ENCODE measurements at places on chromosomes 2 and 18.

DNA sequence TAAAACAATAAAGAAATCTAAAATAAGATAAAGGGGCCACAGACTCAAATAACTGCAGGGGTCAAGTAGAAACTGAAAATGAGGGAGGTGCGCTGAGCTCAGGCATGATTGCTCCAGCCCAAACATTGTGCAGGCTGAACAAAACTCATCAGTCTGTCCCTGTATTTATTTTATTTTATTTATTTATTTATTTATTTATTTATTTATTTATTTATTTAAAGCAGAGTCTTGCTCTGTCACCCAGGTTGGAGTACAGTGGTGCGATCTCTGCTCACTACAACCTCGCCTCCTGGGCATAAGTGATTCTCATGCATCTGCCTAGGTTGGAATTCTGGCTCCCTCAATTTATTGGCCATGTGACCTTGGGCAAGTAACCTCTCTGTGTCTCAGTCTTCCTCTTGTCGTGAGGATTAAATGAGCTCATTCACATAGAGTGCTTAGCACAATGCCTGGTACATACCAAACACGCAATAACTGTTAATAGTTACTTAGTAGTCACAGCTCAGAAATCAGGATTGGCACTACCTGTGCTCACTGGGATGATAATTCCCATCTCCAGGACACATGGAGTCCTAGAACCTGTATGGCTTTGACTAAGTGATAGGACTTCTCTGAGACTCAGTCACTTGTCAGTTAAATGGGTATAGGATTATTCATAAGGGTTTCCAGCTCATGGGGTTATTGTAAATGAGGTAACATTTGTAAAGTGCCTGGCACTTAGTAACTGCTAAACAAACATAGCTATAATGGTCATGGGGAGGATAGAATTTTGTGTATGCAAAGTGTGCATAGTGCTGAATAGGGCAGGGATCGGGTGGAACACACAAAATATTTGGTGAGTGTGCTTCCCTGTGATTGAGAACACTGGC lies 6.0 kb downstream of the SPEG start:
- no peak for DNase-seq

DNA sequence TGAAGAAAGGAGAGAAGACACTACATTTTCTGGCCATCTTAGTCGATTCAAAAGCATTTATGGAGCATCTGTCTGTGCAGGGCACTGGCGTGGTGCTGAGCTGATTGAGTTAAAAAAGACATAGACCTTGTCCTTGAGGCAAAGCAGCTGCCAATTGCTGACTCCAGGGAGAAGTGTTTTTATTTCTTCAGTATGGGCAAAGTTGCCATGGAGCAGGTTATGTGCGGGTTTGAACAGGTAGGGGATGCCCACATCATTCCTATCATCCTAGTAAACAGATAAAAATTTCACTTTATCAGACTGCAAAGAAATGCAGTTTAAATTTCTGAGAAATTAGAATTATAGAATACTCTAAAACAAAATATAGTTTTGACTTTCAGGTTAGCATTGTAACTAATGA lies 125.8 kb downstream of the NUP35 start:
- no peak for DNase-seq

DNA sequence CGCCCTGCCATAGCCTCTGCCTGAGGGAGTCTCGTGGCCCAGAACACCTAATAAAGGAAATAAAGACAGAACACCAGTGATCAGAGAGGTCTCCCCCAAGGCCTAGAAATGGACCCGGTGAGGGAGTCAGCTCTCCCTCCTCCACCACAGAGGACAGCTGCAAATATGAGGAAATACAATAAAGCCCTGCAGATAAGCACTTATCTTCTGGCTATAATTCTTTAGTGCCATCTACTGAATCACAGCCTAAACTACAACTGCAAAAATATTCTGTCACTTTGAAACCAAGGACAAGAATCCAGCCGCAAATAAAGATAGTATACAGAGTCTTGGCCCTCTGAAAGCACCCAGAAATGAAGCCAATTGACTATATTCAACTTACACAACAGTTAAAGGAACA lies 42.4 kb upstream of the TACR1 start:
- no peak for DNase-seq

DNA sequence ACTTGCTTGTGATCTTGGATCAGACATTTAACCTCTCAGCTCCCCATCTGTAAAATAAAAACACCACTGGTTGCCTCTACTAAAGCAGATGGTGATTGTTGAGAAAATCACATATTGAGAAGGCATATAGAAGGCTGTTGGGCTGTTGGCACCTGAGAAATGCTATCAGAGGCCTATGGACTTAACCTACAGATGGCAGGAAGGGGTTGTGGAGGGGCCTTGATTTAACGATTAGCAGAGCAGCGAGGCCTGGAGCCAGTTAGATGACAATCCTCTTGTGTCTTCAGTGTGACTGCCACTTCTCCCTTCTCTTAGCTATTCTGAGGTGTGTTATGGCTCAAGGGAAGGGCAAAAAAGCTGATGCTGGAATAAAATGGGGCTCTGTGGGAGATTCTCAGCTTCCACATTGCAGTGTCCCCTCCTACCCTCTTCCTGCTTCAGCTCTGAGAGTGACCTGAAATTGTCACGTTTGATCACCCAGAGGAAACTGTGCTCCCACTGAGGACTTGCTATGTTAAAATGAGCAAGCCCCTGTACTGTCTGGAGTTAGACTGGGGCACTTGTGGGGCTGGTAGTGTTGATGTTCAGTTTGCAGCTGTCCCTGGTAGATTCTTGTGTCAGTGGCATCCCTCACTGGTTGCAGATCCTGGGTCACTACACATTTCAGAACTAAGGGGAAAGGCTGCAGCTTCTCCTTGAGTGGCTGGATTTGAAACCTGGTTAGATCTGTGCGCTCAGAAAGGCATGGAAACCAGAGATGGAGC lies 31.5 kb downstream of the CXCR4 start:
- DNase-seq, result no peak

GRCh38 chr2:37916512-37917082 lies 8.5 kb upstream of the RMDN2 start:
- no peak for DNase-seq

DNA sequence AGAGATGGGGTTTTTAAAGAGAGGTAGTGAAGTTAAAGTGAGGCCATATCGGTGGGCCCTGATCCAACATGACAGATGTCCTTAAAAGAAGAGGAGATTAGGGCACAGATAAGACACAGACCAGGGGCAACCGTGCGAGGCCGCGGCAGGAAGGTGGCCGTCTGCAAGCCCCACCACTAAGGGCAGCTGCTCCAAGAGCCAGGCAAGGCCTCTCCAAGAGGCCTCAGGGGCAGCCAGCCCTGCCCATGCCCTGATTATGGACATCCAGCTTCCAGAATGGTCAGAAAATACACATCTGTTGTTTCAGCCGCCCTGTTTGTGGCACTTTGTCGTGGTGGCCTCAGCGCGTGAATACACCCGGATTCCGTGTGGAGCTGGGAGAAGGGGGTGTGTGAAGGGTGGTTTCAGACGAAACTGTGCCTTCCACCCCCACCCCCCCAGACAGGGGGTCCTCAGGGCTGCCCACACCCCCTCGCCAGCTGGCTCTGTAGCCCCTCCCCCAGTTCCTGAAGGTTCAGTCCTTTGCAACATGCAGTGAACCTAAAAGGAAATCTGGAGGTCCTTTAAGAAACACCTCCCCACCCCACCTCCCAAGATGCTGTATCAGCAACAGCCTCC lies 74.1 kb upstream of the SMAD7 start:
- DNase-seq, result no peak

- no peak for DNase-seq
These were observed 9.4 kb upstream of the PSD4 start for GRCh38 chr2:113164215-113164929.

GRCh38 chr18:3224223-3224622 lies 4.5 kb upstream of the MYOM1 start:
- no peak for DNase-seq

DNA sequence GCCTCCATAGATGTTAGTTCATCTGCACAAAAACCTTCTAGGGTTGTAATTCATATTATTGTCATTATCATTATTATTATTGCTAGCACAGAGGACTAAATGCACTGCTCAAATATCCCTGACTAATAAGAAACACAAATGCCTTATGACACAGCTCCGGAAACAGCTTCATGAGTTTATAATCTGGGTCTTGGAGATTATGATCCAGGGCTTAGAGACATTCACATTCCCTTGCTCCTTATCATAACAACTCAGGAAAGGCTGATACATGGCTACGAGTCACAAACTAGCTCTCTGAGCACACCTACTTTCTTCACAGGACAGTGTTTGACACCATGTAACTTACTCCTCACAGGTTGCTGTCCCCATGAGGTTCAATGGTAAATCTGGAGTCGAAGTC lies 102.2 kb upstream of the TTC39C start:
- DNase-seq, result no peak

DNA sequence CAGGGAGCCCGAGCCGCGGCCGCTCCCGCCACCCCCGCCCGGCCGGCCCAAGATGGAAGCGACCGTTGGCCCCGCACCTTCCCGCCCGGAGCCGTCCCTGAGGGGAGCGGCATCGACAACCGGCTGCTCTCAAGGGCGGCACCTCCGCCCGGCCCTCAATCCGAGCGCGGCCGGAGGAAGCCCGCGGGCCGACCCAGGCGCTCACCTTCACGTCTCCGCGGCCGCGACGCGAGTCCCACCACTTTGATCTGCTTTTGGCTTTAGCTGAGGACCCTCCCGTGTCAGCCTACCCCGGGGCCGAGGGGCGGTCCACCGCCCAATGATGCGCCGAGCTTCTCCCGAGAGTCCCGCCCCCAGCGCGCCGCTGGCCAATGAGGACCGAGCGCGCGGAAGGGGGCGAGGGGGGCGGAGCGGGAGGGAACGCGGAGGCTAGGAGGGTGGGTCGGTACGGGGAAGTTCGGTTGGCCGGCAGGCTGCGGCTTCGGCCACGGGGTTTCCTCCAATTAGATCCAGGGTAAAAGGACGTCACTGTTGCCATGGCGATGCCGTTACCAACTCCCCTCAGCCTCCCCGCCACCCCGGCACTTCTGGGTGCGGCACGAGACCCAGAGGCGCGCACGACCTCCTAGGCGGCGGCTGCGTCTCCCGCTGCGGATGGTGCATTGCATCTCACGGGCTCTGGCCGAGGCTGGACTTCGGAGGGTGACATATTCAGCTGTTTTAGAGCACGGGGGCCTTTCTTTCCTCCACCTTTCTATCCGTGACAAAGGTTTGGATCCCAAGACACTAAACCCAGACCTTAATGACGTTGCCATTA lies at the start of gene YWHAQ:
Gene YWHAQ (minus strand): TSS at position 262 of the 817 bp plus-strand sequence. CDS start 545 bp downstream, outside the sequence.
- peak; percentile 90 for DNase-seq

GRCh38 chr2:148853458-148853857 lies 21.6 kb upstream of the KIF5C start:
- DNase-seq, result no peak

DNA sequence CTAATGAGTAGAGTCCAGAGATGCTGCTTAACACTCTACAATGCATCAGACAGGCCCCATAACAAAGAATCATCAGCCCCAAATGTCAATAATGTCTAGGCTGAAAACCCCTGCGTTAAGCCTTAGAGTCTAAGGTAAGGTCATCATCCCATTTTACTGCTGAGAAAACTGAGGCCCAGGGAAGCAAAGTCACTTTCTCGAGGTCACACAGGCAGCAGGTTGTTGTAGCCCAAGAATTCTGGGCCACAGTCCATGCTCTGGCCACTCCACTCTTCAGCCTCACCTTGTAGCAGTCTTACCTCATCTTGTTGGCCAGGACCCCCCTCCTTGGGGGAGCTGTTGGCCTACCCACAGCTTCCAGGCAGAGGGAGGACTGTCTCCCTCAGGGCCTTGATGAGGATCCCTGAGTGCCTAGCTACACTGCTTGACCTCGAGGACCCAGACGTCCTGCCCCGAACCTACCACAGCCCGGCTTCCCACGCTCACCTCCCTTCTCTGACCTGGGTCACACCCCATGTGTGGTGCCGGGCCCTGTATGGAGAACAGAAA lies 54.4 kb downstream of the SMAD7 start:
- no peak for DNase-seq

DNA sequence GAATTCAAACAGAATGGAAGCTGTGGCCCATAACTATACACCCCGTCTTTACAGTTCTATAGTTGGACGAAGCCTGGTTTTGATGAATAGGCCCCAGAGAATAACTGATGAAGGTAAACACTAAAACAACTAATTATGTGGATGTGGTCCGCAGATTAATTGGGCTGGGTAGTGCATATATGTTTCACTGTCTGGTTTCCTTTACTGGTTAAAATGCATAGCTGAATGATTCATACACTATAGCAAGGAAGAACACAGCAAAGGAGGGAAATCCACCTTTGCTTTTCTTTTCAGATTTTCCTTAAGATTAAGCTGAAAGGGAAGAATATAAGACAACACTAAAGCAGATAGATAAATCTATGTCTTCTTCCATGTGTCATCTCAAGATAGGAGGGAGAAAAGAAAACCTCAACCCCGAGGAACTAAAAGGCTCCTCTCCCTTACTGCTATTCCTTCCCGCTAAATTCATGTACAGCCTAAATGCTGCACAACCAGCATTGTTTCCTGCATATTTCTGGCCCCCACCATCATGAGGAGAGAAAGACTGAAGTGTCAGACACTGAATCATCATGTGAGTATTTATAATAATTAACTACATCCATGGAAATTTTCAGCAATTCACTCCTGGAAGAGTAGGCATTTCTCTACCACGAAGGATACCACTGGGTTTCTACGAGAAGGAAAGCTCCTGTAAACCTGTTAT lies 297.1 kb upstream of the CCDC68 start:
- DNase-seq, result no peak

- no peak for DNase-seq
These were observed 245.4 kb downstream of the PTPRM start for GRCh38 chr18:7812431-7813063.

- no peak for DNase-seq
These were observed 129.1 kb downstream of the NDUFA10 start for GRCh38 chr2:239896075-239896474.

GRCh38 chr2:12733846-12734245 lies 17.1 kb downstream of the TRIB2 start:
- DNase-seq, result no peak

- DNase-seq, result no peak
These were observed 131.3 kb downstream of the PIK3C3 start for GRCh38 chr18:42086288-42086687.
